ENCODE measurements at places on chromosomes 5 and 9.

DNA sequence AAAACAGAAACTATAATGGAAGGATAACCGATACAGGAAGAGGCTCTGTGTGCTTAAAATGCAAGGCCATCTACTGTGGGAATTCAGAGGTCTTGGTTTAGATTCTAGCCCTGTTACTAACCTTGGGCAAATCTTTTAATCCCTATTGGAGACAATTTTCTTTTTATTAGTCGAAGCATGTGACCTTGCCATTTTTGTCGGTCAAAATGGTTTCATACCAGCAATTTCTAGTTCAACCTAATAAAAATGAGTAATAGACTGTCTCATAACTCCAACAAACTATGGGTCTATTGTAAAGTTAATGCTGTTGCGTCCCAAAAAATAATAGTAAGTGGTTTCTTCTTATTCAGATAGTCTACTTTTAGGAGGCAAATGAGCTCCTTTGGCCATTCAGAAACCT lies 38.4 kb downstream of the PRR16 start:
- DNase-seq: no peak

DNA sequence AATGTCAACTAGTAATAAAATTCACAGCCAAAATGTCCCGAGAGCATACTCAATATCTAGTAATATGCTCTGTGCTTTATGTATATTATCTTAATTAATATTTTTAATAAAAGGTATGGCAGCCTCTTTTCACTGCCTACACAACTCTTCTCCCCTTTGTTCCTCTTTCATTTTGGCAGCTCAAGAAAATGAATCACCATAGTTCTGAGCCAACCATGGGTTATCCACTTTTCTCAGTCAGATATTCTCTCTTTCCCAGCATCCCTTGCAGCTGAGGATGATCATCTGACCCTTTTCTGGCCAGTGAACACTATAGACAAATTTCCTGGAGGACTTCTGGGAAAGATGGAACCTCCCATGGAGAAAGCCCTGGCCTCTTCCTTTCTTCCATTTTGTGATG lies 8.2 kb upstream of the DOCK8 start:
- DNase-seq: no peak

GRCh38 chr9:109052416-109052815 lies 39.1 kb upstream of the CTNNAL1 start:
- DNase-seq: no peak

- no peak for DNase-seq
Observed at GRCh38 chr5:61657686-61658085, 325.6 kb downstream of the ZSWIM6 start.

DNA sequence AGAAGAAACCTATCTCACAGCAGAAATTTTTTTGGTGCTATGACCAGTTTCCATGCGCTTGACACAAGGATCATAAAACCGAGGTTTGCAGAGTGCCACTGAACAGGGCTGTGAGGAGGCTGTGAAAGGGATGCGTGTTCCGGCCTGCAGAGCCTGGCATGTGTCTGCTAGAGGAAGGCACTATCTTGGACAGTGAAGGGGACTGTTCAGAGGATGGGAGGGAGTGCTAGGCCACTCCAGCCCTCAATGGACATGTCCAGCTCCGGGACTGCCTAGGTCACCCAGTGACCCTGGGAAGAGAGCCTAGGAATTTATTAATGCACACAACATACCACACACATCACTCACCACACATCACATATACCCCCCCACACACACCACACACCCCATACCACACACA lies 275.9 kb downstream of the GADD45G start:
- DNase-seq: no peak

GRCh38 chr5:109305352-109305751 lies 104.4 kb downstream of the PJA2 start:
- no peak for DNase-seq

DNA sequence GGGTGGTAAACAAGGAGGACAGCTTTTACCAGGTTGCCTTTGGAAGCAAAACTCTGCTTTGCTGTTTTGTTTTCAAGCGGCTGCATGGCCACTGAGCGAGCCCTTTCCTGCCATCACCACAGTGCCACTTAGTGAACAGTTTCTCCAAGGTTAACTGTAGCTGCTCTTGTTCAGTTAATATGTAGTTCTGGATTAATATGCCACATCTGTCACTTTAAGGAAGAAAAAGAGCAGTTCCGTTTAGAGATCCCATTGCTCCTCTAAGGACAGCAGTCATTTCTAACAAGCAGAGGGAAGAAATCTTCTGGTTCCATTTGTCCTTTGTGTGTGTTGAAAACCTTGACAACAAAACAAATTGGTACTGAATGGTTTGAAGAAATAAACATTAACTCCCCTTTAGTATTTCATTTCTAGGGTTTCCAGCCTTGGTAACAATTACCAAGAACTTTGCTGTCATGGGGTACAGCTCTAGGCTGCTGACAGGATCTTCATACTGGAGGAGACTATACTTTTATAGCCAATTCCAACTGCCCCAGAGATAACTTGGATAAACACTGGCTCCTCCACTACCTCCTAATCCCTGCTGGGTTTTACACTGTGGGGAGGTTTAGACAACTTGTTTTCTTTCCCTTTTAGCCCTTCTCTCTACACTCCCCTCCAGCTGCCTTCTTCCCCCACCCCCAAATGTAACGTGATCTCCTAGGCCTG lies 10.3 kb upstream of the ABL1 start:
- DNase-seq: no peak

All from T-helper 1 cell (primary cell).